ENCODE measurements at places on chromosomes 5 and 9.
A peak's percentile ranks its signal among the peaks of the same experiment; 100 is the strongest.

DNA sequence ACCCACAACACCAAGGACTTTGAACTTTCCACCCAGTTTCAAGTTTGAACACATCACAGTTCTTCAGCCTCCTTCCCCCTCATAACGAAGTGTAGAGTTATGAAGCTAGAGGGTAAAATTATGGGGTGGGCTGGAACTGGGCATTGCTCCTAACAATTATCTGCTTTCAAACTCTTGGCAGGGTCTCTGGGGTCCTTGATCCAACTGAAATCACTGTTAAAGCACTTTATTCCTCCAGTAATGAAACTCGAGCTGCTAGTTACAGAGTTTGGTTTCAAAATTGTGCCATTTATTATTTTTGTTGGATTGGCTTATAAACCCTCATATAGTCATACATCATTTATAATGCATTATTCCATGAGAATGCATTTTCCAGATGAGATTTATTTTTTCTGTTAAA lies 158.5 kb downstream of the RGS3 start:
- no peak for DNase-seq

DNA sequence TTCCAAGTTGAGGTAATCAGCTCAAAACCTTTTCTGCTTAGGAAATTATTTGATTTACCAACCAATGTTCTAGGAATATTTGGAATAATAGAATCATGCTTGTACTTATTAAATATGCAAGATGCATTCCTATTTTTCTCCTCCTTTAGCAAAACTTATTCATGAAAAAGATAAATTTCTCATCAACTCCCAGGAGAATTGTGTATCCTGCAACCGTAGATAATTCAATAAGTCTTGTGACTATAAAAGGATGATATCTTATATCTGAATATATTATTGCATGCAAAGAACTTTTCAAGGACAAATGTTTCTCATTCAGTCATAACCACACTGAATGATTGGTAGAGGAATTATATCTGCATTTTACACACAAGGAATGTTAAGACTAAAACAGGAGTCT lies 84.9 kb upstream of the CCNG1 start:
- DNase-seq = no peak

- DNase-seq = no peak
These were observed 65.2 kb downstream of the ZNF366 start for GRCh38 chr5:72441862-72442540.

GRCh38 chr5:113090336-113091106 lies 113.9 kb downstream of the DCP2 start:
- peak; percentile 14 for DNase-seq

DNA sequence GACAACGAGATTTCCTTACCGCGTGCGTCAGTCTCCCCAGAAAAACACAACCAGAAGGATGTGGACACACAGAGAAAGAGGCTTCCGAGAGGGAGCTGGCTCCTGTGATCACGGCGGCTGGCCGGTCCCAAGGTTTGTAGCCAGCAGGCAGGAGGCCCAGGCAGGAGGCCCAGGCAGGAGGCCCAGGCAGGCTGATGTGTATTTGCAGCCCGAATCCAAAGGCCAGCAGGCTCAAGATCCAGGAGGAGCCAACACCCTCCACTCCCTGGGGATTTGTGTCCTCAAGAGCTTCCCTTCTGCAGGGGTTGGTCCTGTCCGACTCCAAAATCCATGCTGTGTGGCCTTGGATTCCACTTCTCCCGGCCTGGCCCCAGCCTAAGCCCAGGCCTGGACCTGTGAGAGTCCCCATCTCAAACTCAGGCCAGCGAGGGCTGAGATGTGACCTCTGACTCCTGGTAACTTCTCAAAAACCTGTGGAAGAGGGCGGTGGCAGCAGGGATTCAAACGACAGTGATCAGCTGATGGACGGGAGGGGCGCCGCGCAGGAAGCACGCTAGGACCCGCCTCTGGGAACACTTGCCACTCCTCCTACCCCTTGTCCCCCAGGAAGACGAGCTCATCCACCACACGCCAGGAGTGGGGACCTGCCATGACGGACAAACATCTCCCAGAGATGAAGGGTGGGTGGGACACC lies 75.0 kb upstream of the PPP1R26 start:
- no peak for DNase-seq

- DNase-seq = no peak
These were observed 832.1 kb upstream of the ZNF608 start for GRCh38 chr5:125578551-125578950.

DNA sequence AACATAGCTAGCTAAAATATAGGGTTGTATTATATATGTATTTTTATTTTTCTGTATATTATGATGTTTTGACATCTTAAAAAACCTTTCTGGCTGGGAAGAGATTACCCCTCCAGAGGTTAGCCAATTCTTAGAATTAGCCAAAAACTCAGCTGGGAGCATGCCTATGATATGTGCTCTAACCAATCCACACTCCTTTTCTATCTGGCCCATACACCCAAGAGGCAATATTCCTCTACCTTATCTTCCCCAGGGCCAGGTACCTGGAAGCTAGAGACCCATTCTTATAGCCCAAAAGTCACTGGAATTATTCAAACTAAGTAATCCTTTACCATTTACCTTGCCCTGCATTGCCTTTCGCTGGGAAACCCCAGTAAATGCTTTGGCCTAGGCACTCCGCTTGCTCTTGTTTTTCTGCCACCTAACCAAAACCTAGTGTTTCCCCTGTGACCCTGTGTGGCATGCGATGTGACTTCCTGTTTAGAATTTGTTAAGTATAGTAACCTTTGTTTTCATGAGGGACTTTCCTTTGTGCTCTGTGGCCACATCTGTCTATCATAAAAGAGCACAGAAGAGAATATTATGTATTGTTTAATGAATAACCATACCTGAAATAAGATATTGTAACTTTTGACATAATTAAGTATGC lies 37.4 kb downstream of the CSNK1G3 start:
- peak; percentile 75 for DNase-seq

- DNase-seq = peak; percentile 100
These were observed at the start of the genes BAG1 and CHMP5 for GRCh38 chr9:33264473-33265177. Gene BAG1 (minus strand): TSS chr9:33264708. Gene CHMP5 (plus strand): TSS chr9:33265049. CDS start chr9:33265079, 30 bp downstream.

- DNase-seq = no peak
These were observed 1.5 kb downstream of the FAM78A start for GRCh38 chr9:131274674-131275331.

DNA sequence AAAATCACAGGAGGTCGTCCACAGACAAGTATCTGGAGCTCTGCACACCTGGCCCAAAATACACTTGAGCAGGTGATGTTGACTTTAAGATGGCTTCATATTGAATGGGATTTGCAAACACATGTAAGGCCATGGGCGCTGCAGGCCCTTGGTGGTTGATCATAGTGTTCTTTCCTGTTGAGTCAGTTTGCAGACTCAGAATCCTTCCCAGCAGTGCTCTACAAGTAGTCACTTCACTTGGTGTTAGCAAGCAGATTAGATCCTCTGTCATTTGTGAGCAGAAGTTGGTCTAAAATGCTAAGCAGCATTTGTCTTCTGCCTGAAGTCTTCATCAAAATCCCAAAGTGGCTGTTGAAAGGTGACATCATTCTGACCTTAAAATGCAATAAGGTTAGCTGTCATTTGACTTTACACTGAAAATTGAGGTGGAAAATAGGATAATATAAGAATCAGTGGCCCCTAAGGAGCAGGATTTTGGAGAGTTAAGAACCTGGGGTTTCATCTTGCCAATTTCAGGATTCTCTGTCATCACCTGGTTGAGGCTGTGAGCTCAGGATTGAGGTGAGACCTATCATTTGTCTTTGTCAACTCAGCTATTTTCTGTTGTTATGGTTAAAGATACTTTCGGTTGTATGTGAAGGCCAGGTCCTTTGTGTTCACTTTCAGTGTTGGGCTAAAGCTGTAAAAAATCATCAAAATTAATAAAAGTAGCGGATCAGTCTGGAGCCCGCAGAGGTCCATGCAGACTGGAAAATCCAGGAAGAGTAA lies 114.5 kb downstream of the LRRC70 start:
- DNase-seq = peak; percentile 6

DNA sequence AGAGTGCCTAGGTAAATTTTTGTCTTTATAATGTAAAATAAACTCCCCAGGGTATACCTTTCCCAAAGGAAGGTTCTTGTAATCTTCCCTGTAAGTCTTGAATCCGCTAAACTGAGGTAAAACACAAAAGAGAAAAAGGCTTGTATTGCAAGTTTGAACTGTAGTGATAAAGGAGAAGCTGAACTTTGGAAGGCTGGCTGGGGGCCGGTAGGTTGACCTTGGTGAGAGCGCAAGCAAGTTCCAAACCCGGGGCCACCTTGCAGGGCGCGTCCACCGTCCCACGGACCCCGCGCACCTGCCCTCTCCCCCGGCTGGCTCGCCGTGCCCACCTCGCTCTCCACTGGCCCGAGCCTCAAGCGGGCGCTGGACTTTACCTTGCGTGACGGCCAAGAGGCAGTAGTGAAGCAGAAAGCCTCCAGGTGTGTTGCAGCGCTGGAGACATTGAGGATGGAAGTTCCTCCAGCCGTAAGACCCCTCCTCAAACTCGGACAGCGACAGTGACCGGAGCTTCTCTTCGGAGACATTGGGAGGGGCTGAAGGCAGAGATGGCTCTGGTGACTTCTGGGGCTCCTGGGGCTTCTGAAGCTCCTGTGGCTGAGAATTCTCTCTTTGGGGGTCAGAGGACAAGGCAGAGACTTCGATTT lies 428 bp downstream of the SLCO4C1 start:
- DNase-seq = peak; percentile 1

DNA sequence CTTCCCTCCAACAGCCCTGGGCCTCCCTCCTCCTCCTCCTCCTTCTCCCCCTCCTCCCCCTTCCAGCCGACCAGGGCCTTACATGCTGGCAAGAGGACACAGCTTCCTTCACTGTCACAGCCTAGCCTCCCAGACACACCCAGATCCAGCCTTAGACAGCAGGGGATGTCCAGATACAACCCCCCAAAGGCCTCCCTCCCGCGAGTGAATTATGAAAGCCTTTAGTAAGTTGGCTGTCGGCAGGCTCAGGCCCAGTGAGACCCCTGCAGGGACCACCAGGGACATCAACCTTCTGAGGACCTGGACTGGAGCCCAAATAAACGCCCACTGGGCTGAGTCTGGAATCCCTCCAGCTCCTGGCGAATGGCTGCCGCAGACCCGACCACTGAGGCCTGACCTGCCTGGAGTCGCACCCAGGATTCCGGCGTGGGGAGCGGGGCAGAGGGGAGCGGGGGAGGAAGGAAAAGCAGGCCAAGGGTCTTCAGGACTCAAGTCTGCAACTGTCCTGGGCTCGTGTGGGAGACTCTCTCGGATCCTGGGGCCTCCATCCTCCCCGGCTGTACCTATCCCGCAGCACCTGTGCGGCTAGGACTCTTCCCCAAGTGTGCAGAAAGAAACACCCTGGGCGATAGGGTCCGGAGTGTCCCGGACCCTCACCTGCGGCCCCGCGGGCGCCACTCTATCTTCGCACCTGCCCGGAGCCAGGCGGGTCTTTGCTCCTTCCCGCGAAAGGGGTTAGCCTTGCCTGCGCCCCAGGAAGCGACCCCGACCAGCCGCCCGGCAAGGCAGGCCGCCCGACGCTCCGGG lies 705 bp downstream of the SEPTIN8 start:
- no peak for DNase-seq

- no peak for DNase-seq
These were observed 24.3 kb downstream of the CENPP start for GRCh38 chr9:92349771-92350739.

DNA sequence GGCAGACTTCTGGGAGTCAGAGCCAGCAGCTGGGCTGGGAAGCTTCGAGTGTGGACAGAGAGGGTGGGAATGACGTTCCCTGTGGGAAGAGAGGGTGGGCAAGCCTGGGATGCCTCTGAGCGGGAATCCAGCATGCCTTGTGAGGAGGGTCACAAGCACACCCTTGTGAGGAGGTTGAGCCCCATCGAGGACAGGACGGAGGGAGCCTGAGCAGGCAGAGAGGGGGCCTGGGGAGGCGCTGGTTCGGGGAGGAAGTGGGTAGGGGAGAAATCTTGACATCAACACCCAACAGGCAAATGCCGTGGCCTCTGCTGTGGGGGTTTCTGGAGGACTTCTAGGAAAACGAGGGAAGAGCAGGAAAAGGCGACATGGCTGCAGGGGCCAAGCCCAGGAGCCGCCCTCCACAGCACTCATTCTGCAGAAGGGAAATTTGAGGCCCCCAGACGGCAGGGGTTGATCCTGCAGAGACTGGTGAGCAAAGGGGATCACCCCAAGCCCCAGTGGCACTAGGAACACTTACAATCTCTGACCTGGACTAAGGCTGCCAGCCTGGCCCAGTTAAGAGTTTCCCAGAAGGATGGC lies 1.1 kb upstream of the IL13 start:
- no peak for DNase-seq

GRCh38 chr9:129693741-129694140 lies 28.3 kb downstream of the PRRX2 start:
- no peak for DNase-seq

GRCh38 chr9:83330207-83331196 lies 207.7 kb downstream of the FRMD3 start:
- no peak for DNase-seq

GRCh38 chr9:98755006-98755618 lies 41.2 kb downstream of the ANKS6 start:
- DNase-seq = no peak

GRCh38 chr9:108086624-108087023 lies 597.1 kb upstream of the KLF4 start:
- DNase-seq = no peak

DNA sequence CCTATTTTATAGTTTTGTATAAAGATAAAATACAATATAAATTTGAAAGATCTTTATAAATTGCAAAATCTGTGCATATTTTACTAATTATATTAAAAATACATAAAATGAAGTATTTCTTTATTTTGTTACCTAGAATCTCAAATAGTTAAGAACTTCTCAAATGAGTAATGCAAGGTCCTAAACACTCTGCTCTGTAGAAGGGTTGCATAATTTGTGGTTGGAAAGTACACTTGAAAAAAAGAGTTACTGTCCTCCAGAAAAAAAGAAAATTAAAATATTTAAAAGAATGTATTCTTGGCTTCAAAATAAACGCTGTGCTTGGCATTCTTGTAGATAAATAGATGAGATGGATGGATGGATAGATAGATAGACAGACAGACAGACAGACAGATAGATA lies 428.8 kb upstream of the CDH6 start:
- DNase-seq = no peak

DNA sequence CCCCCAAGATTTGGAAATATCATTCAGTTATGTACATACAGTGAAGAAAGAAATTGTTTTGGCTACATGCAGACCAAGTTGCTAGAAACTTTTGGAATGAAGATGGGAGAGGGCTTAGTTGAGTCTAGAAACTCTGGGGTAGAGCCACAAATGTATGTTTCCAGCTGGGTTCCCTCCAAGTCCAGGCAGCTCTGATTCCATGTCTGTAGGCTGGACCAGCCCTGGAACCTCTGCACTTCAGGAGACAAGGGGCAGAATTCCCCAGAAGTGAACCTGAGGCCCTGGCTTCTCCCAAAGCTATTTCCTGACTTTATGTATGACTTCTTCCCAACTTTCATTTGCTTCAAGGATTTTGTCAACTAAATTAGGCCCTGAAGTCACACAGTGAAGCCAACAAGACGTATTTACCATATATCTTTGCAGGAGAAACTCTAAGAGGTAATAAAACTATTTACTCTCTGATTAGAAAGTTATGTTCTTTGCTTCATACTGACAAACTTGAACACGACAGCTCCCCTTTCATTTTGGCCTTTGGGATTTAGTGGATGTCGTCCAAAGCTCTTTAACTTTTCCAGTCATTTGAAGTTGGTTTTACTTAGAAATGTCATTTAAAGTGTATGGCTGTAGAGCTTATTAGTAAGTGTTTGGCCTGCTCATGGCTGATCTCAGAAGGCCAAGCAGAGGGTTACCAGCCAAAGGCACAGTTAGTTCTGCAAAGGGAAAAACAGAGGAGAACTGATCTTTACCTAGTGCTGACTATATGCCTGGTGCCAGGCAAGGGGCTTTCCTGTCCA lies 152.0 kb upstream of the SLC28A3 start:
- DNase-seq = no peak
